Hematopoietic multipotent progenitor cell treated with erythropoietin and hydrocortisone succinate and interleukin-3 and kit ligand, for 6 days (in vitro differentiated cells): ENCODE measurements at places on chromosomes 13 and 19.

- DNase-seq, result no peak
Observed at GRCh38 chr19:14248578-14249011, 42.6 kb upstream of the ADGRL1 start.

DNA sequence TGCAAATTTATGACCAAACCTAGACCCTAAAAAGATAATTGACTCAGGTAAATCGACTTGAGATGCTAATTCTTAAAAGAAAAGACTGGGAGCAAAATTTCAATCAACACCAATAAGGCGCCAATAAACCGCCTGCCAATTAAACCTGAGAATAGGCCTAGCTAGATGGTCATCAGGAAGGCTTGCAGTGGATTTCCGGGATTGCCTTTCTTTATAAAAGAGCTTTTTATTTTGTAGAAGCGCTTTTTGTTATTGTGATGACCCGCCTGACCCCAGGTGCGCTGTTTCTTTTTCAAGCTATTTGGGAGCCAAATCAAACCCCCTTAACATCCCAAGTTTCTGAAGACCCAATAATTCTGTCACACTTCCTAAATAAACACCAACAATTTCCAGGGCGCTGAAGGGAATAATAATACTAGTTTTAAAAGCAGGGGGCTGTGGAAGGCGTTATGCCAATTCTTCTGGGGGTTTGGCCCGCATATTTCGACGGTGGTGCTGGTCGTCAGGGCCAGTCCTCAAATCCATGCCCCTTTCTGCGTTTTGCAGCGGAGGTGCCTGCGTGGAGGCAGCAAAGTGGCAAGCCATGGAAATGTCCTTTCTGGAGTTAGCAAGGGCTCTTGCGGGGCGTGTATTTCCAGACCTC is 2.9 kb upstream of the ZIC5 start:
- DNase-seq, result no peak

- no peak for DNase-seq
Observed at GRCh38 chr19:46132508-46133100, 8.1 kb upstream of the IGFL3 start.

- no peak for DNase-seq
Observed at GRCh38 chr13:102677122-102677521, 17.7 kb downstream of the METTL21C start.

- DNase-seq, result no peak
Observed at GRCh38 chr19:40035996-40036395, 20.0 kb downstream of the ZNF780B start.

- no peak for DNase-seq
Observed at GRCh38 chr13:27183561-27184147, 12.0 kb upstream of the USP12 start.

- no peak for DNase-seq
Observed at GRCh38 chr13:110330491-110331011, 23.5 kb downstream of the COL4A2 start.

DNA sequence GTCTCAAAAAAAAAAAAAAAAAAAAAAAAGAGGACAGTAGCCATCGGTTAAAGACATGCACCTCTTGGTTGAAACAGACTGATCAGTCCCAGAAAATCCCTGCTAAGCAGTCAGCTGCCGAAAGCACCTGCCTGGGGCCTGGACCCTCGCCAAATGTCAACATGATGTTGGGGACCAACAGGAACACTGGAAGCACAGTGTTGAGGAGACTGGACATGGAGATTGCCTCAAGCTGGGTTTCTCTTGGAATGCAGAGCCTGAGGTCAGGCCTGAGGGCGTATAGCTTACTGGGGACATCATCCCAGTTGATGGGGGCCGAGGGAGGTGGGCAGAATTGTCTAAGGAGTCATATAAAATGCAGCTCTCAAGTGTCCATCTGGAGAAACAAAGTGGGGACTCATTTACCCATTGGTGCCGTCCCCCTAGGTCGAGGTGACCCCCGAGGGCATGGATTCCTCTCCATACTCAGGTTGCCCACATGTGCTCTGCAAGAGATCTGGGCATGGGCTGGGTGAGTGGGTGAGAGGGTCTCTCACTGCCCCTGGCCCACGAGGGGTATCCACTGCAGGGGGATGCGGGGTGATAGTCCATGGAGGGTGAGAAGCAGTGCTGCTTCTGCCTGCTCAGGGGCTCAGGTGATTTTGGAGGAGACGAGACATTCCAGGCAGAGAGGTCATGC is 164.5 kb downstream of the URI1 start:
- no peak for DNase-seq

GRCh38 chr13:113305208-113305607 is 8.2 kb downstream of the LAMP1 start:
- DNase-seq, result no peak

DNA sequence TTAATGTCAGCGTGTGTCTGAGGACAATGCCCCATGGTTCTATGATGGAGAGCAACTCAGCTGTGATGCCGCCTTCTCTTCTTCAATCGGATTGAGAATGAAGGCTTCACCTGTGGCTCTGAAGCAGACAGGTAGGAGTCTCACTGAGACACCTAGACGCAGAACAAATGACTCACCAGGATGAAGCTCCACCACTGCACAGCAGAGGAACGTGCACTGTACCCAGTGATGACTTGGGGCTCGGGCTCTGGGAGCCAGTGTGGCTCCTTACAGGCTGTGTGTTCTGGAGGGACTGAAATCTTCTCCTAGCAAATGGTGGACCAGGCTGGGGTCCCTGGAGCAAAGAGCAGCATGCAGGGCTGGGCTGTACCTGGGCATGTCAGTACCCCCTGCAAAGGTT is 44.0 kb downstream of the CCDC70 start:
- no peak for DNase-seq
